ENCODE measurements at places on chromosomes 4 and X. TPM values are rescaled to one million over a fixed set of nuclear protein-coding genes. Genes with fewer than 3 reads are reported as not detected.

Gene IGBP1
- 48.8 TPM for total RNA-seq

Gene IL3RA
- not detected for total RNA-seq

Gene GPC3
- total RNA-seq = not detected

Gene YIPF7
- not detected for total RNA-seq

Data from bronchus fibroblast of lung (primary cell).